Posterior cingulate gyrus (tissue), 11 donors: ENCODE measurements at places on chromosomes 2 and 18.

DNA sequence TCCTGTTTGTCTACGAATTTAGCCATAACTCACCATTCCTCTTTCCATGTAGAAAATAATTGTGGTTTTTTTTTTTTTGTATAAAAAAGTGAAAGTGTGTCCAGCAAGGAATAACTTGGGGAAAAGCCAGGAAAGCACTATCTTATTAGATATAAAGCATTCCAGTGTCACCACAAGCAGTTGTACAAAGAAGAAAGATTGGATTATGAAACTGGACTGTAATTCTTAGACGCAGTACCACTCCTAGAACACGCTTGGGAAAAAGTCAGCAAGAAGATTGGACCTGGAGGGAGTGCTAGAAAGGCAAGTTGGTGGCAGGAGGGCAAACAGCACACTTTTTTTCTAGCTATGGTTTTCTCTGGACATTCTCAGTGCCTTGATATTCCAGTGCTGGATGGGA, 186.7 kb downstream of the PARD3B start:
- no peak for DNase-seq

DNA sequence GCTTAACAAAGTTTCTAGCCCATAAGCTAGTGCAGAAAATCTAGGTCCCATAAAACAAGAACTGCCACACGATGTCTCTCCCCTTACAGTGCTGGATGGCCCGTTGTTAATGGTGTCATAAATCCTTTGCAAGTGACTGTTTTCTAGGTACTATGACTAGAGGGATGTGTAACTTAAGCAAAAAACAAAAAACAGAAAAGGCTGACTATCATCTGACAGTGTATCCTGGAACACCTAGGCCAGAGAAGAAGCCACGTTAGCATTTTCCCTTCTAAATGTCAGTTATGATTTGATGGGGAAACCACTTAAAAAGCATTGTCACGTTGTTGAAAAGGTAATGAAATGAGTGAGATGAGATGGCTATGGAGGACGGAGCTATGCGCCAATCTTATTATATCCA, 2.4 kb downstream of the CASP8 start:
- DNase-seq: no peak

DNA sequence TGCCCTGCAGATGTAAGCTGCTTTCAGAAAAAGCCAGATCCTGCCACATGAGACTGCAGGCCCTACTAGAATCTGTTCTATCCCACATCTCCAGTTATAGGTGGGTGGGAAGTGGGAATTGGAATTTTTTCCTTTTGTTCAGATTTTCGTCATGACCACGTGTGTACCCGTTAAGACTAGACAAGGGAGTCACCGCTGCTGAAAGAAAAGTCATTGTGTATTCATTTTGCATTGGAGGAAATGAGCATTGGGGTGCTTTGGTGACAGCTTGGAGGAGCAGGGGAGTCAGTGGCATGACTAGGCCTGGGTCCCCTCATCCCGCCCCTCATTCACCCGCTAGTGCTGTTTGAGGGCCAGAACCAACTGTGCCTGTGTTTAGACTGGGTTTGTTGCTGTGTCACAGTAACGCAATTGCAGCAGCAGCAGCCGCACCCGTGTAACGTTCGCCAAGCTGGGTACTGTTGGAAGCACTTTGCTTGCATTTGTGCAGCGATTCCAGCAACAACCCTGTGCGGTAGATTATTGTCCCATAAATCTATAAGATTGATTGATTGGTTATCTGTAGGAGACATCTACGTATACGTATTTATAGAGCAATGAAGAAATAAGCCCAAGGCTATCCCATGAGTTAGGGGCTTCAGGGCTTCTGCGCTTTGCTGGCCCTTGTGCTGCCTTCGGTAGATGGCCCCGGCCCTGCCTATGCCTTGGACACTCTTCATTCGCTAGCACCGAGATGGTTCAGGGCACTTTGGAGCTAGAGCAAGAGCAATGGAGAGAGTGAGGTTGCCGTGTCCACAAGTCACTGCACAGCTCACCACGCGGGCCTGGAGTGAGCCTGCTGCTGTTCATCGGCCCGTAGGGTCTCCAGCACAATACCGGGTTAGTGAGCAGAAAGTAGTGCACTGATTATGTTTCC, 194.9 kb downstream of the AGAP1 start:
- no peak for DNase-seq

DNA sequence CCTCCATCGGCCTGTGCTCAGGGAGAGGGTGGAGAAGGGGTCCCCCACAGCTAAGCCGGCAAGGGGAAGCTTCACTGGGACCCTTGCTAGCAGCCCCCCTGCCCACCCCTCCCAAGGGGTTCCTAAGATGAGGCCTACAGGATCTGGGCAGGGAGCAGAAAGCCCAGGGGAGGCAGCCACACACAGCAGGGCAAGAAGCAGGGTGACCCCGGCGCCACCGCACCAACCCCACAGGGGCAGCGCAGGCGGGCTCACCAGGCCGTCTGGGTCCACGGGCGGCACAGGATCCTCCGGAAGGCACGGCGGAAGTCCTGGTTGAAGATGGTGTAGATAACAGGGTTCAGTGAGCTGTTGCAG, 1.8 kb downstream of the ADRA2B start:
- DNase-seq: no peak

DNA sequence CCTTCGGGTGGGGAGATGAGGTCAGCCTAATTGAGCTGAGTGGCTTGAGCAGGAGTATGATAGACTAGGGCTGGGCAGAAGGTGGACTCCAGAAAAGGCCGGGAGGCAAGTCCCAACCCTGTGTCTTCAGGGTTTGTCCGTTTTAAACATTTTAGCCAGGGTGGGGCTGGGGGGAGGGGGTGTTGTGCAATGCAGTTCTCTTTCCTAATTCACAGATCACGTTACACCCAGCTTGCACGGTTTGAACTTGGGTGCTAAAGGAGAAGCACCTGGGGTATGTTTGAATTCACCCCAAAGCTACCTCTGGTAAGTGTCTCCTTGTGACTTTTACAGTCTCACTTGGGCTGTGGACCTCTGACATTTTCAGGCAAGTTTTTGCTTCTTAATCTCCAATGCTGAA, 233.3 kb downstream of the AGAP1 start:
- no peak for DNase-seq

GRCh38 chr2:215920244-215921100, 92.9 kb downstream of the MREG start:
- DNase-seq: peak; percentile 56

DNA sequence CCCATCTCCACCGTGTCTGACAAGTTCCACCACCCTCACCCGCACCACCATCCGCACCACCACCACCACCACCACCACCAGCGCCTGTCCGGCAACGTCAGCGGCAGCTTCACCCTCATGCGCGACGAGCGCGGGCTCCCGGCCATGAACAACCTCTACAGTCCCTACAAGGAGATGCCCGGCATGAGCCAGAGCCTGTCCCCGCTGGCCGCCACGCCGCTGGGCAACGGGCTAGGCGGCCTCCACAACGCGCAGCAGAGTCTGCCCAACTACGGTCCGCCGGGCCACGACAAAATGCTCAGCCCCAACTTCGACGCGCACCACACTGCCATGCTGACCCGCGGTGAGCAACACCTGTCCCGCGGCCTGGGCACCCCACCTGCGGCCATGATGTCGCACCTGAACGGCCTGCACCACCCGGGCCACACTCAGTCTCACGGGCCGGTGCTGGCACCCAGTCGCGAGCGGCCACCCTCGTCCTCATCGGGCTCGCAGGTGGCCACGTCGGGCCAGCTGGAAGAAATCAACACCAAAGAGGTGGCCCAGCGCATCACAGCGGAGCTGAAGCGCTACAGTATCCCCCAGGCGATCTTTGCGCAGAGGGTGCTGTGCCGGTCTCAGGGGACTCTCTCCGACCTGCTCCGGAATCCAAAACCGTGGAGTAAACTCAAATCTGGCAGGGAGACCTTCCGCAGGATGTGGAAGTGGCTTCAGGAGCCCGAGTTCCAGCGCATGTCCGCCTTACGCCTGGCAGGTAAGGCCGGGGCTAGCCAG, 1.2 kb downstream of the ONECUT2 start:
- no peak for DNase-seq

GRCh38 chr2:28750316-28751251, 1.0 kb upstream of the PPP1CB start:
- DNase-seq: no peak

DNA sequence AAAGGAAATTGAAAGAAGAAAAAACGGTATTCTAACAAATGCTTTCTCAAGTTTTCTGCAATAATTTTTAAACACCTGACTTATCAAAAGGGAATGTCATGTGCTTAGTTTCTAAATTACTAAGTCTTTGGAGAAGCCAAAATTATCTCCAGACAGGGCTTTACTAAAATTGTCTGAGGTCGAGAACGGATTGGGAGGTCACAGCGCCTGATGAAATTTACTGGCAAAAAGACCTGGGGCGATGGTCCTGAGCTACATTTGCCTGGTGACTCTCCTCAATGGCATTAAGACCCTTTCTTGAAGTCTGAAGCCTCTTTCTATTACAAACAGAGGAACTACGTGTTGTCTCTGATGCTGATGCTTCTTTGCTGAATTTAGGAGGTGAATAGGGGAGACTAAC, 291.8 kb upstream of the SESTD1 start:
- DNase-seq: no peak

GRCh38 chr2:142130111-142131009, 456 bp downstream of the LRP1B start:
- DNase-seq: peak; percentile 58

- DNase-seq: no peak
Measured at GRCh38 chr2:196365145-196365544, 193.8 kb upstream of the STK17B start.

DNA sequence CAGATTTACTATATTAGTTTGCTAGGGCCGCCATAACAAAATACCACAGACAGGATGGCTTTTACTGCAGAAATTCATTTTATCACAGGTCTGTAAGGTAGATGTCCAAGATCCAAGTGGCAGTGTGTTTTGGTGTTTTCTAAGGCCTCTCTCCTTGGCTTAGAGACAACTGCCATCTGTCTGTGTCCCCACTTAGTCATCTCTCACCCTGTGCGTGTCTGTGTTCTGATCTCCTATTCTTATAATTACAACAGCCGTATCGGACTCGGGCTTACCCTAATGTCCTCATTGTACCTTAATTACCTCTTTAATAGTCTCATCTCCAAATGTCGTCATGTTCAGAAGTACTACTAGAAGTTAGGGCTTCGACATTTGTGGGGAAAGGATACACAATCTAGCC, 362.3 kb upstream of the CDH19 start:
- DNase-seq: no peak

GRCh38 chr2:128289439-128289838, 29.2 kb downstream of the HS6ST1 start:
- DNase-seq: no peak

- no peak for DNase-seq
Measured at GRCh38 chr18:12060182-12060870, 33.3 kb upstream of the ANKRD62 start.

GRCh38 chr18:35526495-35527059, 28.8 kb upstream of the INO80C start:
- no peak for DNase-seq
